Muscle of leg (tissue), 16 donors: ENCODE measurements at places on chromosomes 13 and 19.
A peak's percentile ranks its signal among the peaks of the same experiment; 100 is the strongest.

- no peak for DNase-seq
Observed at GRCh38 chr13:87344176-87344575, 327.0 kb upstream of the SLITRK5 start.

DNA sequence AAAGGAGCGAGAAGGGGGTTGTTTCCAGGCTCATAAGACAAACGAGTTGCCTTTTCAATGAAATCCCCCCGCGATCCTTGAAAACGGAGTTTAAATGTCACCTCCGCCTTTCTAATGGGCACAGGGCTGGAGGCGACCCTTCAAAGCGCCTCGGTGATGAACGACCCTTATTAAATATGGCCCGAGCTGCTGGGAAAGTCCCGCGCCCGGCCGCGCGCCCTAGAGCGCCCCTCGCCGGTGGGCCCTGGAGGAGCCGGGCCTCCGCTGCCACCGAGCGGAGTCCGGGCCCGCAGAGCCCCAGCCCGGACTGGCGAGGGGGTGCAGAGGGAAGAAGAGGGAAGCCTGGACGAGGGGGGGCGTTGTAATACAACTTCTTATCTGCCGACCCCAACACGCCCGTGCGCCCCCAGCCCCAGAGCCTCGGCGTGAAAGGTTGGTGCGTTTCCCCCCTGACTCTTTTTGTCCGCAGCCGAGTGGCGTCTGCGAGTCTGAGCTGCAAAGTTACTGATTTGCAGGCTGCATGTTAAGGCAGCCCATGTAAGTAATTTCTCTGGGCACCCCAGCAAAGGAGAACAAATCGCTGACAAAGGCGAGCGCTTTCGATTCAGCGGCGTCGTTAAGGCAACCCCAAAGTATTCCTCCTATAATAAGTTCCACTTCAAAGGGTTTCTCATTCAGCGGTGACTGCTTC lies 11.9 kb downstream of the ZIC5 start:
- DNase-seq, result no peak

DNA sequence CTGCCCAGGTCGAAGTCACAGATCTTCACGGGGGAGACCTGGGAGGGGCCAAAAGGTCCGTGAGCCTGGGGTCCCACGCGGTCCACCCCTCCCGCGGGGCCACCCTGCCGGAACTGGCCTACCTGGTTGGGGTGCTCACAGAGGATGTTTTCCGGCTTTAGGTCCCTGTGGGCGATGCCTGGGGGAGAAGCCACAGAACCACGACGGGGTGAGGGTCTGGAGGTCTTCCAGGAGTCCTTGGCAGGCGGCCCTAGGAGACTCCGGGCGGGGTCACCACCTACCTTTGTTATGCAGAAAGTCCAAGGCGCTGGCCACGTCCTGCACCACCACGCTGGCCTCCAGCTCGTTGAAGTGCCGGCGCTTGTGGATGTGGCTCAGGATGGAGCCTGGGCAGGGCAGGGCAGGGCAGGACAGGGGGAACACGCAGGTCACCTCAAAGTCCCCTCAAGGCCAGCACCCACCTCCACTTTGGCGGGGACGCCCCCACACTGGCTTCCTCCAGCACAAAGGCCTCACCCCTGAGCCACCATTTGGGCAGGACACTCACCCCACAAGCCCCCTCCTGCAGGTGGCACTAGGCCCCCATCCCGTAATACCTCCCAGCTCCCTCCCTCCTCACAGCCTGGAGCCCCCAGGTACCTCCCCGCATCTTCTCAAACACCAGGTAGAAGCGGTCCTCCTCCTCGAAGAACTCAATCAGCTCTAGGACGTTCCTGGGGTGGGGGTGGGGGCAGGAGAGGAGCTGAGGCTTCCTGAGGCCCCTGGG lies 8.4 kb downstream of the MKNK2 start:
- DNase-seq, result peak; percentile 17

- no peak for DNase-seq
Observed at GRCh38 chr13:90612391-90612790, 735.1 kb upstream of the MIR17HG start.

- DNase-seq, result no peak
Observed at GRCh38 chr19:49779731-49780555, 13.1 kb downstream of the AP2A1 start.

DNA sequence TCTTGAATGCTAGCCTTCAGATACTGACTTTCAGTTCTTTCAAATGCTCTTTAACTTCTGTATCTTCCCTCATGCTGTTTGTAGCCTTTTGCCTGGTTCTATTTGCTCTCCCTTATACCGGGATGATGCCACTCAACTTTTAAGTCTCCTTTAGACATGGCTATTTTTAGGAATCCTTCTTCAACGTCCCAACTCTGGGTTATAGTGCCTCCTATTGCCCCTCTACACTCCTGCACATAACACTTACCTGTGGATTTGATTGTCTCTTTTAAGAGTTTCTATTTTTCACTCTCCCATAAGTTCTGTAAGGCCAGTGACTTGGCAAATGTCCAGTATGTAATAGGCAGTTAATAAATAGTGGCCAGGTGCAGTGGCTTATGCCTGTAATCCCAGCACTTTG lies 343.0 kb downstream of the KLF5 start:
- DNase-seq, result no peak
